ENCODE measurements at places on chromosomes 12 and 14.
A peak's percentile ranks its signal among the peaks of the same experiment; 100 is the strongest.

DNA sequence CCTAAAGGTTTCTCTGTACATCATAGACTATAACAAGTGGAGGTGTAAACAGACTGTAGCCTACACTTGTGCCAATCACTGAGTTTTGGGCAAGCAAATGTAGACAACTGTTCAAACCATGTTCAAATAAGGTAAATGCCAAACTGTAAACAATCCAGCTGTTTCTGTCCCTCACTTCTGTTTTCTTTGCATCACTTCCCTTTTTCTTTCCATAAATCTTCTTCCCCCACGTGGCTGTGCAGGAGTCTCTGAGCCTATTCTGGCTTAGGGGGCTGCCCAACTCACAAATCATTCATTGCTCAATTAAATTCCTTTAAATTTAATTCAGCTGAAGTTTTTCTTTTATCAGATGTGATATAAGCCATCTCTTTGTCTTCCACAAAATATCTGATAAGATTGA lies 65.1 kb upstream of the CPM start:
- DNase-seq: no peak

- DNase-seq: peak; percentile 69
These were observed at the start of gene RXYLT1 for GRCh38 chr12:63779498-63780481. TSS of gene RXYLT1 (plus strand) at chr12:63779909. CDS start at chr12:63779961, 52 bp downstream.

GRCh38 chr12:107873223-107873622 lies 98.7 kb downstream of the ASCL4 start:
- DNase-seq: no peak

DNA sequence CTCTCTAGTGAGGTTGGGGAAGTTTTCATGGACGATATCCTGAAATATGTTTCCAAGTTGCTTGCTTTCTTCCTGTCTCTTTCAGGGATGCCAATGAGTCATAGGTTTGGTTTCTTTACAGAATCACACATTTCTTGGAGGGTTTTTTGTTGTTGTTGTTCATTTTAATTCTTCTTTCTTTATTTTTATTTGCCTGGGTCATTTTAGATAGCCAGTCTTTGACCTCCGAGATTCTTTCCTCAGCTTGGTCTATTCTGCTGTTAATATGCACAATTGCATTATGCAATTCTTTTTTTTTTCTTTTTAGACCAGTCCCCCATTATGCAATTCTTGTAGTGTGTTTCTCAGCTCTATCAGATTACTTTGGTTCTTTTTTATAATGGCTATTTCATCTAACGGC lies 338.9 kb downstream of the AEBP2 start:
- peak; percentile 60 for DNase-seq

GRCh38 chr12:120408771-120409170 lies 29.1 kb upstream of the COX6A1 start:
- no peak for DNase-seq

- no peak for DNase-seq
These were observed 17.7 kb downstream of the C12orf75 start for GRCh38 chr12:105348142-105348541.

DNA sequence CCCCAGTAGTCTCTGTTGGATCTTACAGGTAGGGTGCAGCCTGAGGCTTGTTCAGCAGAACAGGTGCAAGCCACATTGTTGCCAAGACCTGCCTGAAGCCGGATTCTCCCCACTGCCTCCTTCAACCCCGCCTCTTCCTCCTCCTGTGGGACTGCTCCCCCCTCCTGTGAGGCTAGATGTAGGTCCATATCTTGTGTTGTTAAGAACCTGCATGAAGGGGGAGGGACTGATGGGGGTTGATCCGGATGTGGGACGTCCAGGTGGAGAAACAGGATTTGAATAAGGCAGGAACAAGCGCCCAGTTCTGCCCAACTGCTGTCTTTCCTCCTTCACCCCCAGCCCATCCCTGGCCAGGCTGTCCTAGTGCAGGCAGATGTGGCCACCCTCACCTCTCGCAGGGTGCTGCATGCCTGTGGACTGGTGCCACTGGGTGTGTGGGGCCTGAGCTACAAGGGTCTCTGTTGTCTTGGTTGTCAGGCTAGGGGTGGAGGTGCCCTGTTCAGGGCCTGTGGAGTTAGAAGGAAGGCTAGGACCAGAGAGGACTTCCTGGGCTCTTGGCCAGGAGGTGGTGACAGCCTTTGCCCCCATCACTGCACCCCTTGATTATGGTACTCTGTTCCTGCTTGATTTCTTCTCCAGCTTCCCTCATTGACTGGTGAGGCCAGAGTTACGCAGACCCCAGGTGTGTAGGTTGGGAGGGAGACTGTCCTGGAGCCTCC lies 1.4 kb downstream of the NR4A1 start:
- peak; percentile 24 for DNase-seq

GRCh38 chr14:92154283-92154942 lies 32.6 kb downstream of the CPSF2 start:
- no peak for DNase-seq

DNA sequence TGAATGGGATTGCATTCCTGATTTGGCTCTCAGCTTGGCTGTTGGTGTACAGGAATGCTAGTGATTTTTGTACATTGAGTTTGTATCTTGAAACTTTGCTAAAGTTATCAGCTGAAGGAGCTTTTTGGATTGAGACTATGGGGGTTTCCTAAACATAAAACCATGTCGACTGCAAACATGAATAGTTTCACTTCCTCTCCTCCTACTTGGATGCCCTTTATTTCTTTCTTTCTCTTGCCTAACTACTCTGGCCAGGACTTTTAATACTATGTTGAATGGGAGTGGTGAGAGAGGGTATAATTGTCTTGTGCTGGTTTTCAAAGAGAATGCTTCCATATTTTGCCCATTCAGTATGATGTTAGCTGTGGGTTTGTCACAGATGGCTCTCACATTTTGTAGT lies 141.5 kb downstream of the CEP83 start:
- DNase-seq: no peak

GRCh38 chr12:23847857-23848256 lies 101.6 kb downstream of the SOX5 start:
- no peak for DNase-seq

DNA sequence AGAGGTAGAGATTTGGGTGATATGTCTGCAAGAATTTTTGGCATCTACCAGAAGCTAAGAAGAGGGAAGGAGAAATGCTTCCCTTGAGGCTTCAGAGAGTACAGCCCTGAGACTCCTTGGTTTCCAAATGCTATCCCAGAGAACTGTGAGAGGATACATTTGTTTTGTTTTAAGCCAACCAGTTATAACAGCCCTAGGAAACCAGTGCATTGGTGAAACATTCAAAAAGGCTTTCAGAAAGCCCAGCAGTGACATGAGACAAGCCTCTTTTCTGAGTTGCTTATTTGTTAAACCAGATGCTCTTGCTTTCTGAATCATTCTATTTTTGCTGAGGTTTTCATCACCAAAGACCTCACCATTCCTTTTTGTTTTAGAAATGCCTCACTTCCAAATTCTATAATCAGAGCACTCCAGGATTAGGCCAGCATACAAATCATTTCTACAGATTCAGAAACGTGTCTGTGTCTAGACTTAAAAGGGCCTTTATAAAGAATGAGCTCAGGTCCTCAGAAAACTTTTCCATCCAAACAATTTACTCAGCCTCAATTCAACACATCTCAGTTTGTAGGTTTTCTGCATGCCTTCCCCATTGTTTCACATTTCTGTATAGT lies 1617.8 kb upstream of the FLRT2 start:
- no peak for DNase-seq

DNA sequence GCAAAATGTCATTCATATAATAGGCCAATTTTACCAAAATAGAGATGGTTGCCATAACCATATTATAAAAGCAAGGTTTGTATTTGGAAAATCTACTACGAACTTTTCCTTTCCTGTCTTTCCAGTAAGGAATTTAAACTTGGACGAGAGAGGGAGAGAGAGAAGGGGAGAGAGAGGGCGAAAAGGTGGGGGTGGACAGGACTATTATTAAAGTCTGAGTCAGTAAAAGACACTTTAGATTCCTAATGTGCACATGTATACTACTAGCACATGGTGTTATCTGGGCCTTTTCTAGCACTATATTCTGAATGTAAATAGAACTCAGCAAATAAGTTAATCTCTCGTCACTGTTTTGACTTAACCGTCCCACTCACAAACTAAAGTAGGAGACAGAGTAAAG lies 30.4 kb upstream of the FBLN5 start:
- DNase-seq: no peak

GRCh38 chr12:119020406-119021360 lies 39.3 kb downstream of the SRRM4 start:
- DNase-seq: peak; percentile 9

GRCh38 chr12:52514471-52515318 lies 5.5 kb downstream of the KRT5 start:
- DNase-seq: no peak

DNA sequence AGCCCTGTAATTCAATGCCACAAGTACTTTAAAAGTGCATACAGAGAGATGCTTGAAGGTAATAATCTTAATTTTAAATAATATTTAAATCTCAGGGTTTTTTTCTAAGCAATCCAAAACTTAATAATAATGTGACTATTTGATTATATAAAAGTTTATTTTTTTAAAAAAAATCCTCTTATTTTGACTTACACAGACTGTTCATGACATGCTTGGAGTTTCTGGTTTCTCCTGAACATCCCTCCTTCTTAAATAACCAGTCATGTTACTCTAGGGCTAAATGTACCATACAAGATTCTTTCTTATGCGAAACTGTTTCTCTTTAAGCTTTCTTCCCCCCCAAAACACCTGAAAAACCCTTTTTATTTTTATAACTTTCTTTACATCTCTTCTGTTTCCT lies 58.2 kb upstream of the SLC2A13 start:
- DNase-seq: no peak

GRCh38 chr12:30835216-30835615 lies 80.5 kb upstream of the CAPRIN2 start:
- no peak for DNase-seq

DNA sequence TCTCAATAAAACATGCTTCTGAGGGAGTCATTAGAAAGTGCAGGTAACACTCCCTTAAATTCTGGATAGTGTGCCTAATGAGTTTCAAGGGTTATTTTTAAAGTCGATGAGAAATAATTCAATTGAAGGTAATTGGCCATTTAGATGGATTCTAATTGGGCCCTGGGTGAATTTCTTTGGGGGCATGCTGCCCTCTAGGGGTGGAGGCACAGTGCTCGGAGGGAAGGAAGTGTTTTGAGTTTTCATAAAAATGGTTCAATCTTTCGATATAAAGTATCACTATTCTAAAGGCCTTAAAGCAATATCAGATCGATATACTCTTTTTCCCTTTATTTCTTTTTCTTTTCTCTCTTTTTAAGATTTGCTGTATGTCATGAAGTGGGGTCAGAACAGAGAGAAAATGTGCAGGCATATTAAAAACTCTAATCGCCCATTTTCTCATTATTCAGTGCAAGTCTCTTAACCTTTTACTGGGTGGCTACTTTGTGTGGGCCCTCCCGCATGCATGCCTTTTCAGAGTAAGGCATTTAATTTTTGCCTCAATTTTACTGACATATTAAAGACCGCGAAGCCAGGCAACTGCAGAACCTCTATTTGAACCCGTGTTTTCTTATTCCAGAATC lies 25.5 kb downstream of the NKX2-8 start:
- peak; percentile 21 for DNase-seq

DNA sequence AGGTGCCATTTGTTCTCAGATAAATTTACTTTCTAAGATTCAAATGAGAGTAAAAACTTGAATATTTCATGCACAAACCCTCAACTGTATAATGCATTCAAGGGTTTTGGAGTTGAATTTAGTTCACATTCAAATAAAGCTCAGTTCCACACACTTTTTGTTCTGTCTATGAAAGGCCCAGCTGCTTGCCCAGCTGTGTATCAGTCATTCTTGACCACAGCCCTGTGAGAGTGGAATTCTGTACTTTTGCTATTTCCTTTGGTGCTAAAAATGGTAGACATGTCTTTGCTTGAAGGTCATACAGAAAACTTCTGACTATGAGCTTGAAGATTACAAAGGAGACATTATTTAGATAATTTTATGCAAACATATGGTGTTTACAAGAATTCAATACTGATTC lies 110.4 kb downstream of the KCNC2 start:
- no peak for DNase-seq

GRCh38 chr12:59085690-59086089 lies 165.4 kb upstream of the LRIG3 start:
- DNase-seq: no peak

- DNase-seq: no peak
These were observed 27.8 kb downstream of the NOC4L start for GRCh38 chr12:132171968-132172521.

GRCh38 chr12:111687255-111687654 lies 1.4 kb downstream of the ACAD10 start:
- DNase-seq: peak; percentile 29

GRCh38 chr14:90453401-90453951 lies 56.6 kb downstream of the CALM1 start:
- DNase-seq: no peak

- no peak for DNase-seq
These were observed 452.9 kb downstream of the RPL10L start for GRCh38 chr14:46198676-46199075.

GRCh38 chr12:94240171-94240570 lies 91.8 kb downstream of the PLXNC1 start:
- no peak for DNase-seq

- DNase-seq: peak; percentile 62
These were observed 12.5 kb upstream of the CRADD start for GRCh38 chr12:93664573-93665138.
